Activated CD4-positive, alpha-beta T cell treated with anti-CD3 and anti-CD28 coated beads for 4 hours (primary cell): ENCODE measurements at places on chromosomes 4 and X.
A peak's percentile ranks its signal among the peaks of the same experiment; 100 is the strongest.

DNA sequence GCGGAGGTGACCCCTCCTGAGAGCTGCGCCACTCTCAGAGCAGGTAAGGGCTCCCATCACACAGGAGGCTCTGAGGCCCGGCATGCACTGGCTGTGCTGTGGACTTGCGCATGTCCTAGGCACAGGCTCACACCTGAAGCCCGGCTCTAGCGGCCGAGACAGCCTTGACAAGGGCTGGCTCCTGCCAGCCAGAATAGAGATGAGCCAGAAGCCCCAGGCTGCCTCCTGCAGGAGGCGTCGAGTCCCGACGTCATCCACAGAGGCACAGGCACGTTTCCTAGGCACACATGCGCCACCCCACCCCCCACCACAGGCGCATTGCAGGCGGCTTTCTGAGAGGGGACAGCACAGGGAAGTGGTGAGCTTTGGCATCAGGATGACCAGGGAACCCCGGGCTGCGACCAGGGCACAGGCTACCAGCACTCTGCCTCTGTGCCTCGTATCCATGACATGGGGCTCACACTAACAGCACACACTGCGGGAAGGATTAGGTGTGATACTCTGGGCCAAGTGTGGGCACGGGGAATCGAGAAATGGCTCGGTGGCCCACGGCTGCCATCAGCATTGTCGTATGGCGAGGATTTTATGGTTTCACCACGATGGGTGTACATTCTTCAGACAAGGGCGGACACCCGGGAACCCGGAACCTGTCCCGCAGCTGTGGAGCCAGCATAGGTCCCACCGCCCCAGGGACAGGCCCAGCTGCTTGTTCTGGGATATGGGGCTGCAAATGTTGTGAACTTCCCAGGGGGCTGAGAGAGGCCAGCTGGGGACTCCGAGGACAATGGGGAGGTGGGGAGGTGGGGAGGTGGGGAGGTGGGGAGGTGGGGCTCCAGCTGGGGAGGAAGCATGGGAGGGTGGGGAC is 90.7 kb upstream of the ADRA2C start:
- no peak for DNase-seq

- no peak for DNase-seq
These were observed 274.4 kb downstream of the IDS start for GRCh38 chrX:149230689-149231088.

DNA sequence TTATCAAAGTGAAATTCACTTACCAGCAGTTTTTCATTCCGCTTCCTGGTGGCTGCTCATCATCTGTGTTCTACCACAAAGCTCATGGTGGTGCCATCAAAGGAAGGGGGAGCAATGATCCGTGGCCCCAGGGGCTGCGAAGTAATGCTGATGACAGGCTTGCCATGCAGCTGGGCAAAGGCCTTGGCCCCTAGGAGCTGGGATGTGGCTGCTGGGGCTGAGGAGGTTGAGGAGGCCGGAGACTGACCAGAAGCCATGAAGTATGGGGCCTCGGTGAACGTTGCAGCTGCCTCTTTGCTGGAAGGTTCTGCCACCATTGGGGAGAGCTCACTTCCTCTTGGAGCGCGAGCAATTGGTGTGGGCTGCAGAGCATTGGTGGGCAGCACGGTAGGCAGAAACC is 8.4 kb downstream of the C4orf54 start:
- no peak for DNase-seq

DNA sequence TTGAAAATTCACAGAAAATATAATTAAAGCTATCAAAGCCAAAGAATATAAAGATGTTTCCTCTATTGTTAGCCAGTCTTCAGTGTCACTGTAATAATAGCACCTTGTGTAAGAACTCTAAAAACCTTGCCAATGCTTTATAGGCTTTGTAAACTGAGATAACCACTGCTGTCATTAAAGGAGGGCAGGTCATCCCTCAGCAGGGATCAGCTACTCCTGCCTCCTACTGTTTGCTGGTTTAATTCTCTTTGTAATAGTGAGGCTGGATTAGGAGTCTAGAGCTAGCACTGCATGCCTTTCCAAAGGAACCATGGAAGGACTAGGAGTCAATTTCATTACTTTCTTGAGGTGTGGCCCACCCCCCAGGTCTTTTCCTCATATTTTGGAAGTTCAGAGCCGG is 46.2 kb downstream of the FHIP1A start:
- DNase-seq, result no peak

DNA sequence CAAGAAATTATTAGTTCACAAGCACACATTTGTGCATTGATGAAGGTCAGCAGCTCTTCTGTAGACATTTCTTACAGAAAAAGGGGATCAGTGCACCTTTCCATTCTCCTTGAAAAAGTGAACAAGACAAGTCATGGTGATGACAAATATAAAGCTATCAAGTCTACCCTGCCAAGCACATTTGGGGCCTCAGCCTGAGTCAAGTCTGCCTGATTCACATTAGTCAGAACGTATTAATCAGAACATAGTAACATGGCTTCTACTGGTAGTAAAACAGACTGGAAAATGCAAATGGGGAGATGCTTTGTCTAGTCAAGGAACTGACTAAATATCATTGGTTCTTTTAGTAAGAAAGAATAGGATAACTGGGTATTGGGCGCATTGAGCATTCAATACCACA is 2305.1 kb downstream of the PCDH7 start:
- no peak for DNase-seq

DNA sequence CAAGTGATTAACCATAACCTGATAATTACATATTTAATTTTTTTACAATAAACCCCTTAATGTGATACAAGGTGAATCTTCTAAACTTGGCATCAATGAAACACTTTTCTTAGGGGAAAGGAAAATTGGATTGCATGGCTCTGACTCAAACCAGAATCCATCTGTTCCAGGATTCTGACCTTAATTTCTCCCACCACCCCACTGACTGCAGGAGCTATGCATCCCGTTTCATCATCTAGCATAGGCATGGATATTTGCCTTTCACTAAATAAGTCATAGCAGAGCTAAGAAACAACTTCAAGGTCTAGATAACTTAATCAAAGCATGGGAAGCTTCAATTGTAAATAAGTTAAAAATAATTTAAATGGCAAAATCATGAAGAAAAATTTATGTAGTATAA is 156.3 kb downstream of the BTC start:
- no peak for DNase-seq

DNA sequence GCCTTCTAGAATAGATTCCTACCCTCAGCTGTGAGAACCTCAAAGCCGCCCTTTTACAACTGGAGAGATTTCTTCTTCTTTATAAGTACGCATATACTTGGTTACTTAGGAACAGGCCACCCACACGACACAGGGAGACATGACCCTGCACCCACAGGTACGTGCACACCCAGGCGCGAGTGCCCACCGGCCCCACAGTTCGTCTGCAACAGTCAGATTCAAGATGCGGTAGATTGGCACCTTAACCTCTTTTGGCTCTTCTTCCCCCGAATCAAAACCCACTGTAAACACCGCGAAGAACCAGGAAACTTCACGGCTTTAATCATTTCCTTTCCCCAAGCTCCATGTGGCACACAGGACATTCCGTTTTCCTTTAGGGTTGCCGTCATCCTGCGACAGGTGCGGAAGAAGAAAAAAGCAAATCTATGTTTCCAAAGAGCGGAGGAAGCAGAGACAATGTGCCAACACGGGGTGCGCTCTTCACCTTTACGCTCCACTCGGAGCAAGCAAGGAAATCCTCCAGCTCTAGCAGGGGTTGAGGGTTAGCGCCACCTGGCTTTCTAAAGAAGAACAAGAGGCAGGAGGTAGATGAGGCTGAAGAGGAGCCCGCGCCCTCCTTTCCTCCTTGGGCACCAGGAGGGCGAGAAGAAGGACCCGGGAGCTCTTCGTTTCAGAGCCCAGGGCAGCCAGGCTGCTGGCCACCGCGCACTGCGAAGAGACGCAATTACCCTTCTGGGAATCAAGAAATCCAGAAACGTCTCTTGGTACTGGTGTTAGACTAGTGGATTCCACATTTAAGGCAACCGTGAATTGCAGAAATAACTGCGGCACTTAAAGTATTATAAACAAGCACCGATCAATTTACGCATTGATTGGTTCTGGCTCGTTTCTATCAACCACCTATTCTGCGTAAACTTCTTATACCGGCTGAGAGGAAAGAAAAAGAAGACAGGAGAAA is 35.7 kb downstream of the HAND2 start:
- peak; percentile 51 for DNase-seq

- no peak for DNase-seq
These were observed 90.7 kb upstream of the GPC3 start for GRCh38 chrX:134075894-134076718.

DNA sequence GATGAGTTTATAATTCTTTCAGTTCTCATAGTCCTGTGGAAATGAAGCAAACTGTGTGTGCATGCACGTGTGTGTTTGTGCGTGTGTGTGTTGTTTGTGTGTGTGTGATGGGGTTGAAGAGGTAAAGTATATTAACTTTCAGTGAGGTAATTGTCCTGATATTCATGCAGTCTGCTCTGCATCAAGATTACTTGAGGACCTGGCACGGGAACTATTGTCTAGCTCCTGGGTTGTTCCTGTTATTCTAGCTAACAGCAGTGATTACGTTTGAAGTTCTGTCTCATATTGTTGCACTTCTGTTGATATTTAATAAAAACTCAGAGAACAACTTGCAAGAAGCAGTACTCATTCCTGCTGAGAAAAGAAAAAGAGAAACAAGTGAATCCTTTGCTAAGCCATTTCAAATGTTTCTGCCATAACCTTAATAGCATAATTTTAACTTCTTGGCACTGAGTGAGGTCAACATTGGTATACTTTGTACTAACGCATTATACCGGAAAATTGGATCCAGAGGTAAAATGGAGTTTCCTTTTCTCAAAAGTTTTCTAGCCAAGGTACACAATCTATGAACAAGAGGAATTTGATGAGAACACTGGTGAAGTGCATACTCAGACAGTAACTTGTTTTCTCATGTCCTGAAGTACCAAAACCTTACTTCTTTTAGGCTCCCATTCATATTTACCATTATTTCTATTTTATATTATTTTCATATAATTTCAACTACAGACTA is 113.2 kb downstream of the SPCS3 start:
- no peak for DNase-seq

DNA sequence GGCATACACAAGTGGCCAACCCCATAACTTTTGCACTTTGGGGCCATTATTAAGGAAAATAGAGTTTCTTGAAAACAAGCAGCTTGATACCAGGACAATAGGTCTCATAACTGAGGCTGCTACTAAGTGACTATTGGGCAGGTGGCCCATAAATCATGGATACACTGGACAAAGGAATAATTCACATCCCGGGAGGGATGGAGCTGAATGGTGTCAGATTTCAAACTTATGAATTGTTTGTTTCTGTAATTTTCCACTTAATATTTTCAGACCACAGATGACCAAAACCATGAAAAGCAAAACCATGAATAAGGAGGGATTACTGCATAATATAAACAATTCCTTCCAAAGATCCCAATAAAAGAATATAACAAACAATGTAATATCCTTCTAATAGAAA is 114.4 kb downstream of the WDFY3 start:
- no peak for DNase-seq

GRCh38 chrX:69321789-69322188 is 156.5 kb upstream of the PJA1 start:
- DNase-seq, result no peak

GRCh38 chr4:33184657-33185290 is 2464.6 kb downstream of the PCDH7 start:
- DNase-seq, result no peak

DNA sequence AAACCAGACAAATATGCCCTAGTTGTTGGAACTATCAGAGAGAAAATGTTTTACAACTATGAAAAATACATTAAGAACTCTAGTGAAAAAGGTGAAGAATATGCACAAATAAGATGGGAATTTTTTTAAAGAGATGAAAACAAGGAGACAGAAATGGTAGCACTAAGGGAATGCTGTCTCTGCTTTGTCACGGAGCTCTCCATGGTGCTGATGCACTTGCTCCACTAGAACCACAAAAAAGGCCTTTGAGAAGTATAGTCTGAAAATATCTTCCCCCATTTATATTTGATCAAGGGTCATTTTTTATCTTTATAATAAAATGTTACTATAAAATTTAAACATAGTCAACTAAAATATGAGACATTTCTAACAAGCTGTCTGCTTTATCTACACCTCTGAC is 1655.5 kb upstream of the AGA start:
- DNase-seq, result no peak

GRCh38 chrX:46759645-46759974 is 692 bp upstream of the SLC9A7 start:
- DNase-seq, result no peak

GRCh38 chr4:173797296-173797695 is 267.3 kb upstream of the HAND2 start:
- no peak for DNase-seq
